ENCODE measurements at places on chromosomes 6 and 20.
A peak's percentile ranks its signal among the peaks of the same experiment; 100 is the strongest.

DNA sequence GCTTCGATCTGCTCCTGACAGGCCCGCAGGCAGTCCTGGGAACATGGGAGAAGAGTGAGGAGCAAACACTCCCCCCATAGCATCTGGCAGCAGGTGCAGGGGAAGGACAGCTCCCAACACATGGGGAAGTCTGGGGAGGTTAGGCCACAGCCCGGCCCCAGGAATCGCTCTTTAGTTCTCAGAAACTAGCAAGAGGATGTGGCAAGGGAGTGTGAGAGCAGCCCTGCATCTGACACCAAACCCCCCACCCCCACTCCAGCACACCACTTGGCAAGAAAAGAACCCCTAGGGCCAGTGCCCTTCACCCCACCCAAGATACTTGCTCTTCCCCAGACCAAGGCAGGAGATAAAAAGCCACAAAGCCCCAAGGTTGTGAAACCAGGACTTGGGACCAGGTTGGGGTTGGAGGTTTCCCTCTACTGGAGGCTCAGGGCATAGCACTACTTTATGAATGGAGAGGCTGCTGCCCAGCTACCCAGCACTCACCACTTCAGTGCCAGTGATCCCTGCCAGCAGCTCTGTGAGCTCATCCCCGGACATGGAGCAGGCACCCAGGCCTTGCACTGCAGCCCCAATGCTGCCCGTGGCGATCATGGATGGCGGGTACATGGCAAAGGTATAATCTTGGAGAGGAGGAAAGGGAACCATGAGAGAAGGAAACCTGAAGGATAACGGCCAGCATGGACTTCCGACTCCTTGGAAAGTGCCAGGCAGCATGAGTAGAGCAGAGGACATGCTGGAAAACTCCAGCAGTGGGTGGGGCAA, 5.4 kb downstream of the CCND3 start:
- no peak for DNase-seq

DNA sequence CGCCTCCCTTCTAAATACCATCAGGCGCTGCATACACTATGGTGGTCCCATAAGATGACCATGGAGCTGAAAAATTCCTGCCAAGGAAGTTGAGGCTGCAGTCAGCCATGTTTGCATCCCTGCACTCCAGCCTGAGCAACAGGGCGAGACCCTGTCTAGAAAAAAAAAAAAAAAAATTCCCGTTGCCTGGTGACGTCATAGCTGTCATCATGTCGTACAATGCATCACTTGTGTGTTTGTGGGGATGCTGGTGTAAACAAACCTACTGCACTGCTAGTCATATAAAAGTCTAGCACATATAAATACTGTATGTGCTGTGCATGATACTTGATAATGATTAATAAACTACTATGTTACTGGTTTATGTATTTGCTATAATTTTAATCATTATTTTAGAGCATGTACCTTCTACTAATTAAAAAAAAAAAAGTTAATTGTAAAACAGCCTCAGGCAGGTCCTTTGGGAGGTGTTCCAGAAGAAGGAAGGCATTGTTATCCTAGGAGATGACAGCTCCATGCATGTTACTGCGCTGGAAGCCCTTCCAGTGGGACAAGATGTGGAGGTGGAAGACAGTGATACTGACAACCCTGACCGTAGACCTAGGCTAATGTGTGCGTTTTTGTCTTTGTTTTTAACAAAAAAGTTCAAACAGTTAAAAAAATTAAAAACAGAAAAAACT, 132.6 kb downstream of the BANF2 start:
- no peak for DNase-seq

DNA sequence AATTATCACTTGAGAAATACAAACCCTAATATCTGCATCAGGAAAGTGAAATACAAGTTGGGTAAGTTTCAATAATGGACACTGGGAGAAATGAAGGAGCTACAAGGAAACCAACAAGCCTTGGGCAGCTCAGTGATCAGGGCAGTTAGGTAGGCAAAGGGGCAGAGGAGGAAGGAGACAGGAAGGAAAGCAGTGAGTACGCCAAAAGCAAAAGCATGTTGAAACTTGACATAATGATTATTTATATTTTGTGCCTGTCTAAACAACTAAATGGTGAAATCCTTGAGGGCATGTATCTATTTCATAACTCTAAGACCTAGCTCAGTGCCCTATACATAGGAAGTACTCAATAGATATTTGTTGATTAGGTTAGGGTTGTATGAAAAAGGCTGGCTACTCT, 23.3 kb downstream of the PXT1 start:
- no peak for DNase-seq

DNA sequence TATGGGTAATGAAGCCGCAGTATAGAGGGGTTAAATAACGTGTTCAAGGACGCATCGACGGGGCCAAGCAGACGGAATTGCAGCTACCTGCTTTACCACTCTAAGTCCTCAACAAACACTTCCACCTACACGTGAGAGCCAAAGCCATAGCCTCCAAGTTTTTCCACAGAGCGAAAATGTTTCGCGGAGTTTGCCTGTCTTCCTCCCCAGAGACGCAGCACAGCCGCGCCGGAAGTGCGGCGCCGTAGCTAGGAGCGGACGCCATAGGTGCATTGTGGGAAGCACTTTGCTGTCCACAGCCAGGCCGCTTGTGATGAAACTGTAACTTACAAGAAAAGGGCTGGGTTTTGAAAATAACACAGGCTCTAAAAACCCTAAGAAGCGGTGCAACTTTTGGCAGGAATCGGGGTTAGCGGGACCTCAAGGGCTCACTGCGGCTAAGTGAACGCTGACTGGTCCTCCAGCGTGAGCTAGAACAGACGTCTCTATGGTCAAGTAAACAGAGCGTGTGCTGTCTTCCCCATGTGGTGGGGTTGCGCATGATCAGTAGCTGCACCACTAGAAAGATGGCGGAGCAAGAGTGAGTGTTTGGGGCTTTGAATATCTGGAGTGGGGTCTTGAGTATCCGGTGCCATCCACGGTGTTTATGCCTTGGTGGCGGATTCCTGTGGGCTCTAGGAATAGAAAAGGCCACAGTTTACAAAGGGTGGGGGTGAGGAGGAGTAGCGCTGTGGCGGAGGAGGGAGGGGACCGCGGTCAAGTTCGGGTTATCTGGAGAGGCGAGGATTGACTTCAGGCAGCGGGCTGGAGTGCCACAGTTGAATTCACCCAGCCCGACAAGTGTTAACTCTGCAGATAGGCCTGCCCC, at the start of gene RPL7L1:
Gene RPL7L1 (plus strand): TSS at position 245 of the 868 bp plus-strand sequence. CDS start 295 bp downstream, at position 540.
- DNase-seq = peak; percentile 67

- no peak for DNase-seq
Observed at GRCh38 chr6:15255909-15256395, 10.1 kb downstream of the JARID2 start.

GRCh38 chr6:5034328-5034727, 30.5 kb upstream of the RPP40 start:
- DNase-seq = no peak

DNA sequence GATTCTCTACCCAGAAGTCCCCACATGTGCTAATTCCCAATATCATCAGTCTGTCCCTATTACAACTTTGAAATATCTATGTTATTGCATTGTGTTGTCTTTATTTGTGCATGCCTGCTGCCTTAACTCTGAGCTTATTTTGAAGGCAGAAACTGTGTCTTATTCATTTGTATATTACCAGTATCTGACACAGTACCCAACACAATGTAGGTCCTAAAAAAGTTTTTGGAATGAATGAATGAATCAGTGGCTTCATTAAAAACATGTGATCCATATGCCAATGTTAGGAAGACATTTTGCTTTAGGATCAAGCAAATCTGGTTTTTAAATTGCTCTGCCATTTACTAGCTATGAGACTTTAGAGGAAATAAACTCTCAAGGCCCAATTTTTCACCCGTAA, 420.4 kb downstream of the CBLN4 start:
- DNase-seq = no peak

GRCh38 chr6:142167486-142167885, 20.4 kb downstream of the VTA1 start:
- DNase-seq = no peak

- DNase-seq = no peak
Observed at GRCh38 chr20:16189371-16189770, 383.9 kb downstream of the KIF16B start.

GRCh38 chr6:25537349-25538018, 114.5 kb upstream of the SCGN start:
- no peak for DNase-seq

GRCh38 chr20:46552460-46553420, 2.3 kb upstream of the OCSTAMP start:
- no peak for DNase-seq

DNA sequence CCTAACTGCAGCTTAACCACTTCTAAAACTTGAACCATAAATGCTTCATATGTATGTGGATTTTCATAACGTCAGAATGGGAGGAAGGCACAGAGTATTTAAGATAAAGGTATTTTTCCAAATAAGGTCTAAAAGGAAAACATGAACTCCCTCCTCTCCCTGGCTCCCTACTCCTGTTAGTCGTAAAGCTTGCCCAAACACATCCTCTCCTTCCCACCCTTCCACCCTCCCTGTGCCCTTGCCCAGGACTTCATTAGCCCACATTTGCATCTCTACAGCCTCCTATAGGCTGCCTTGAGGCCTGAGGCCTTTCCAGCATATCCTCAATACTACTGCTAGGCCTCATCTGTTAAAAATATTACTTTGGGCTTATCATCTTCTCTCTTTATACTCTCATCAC, 17.1 kb upstream of the SMIM13 start:
- DNase-seq = no peak

GRCh38 chr6:118171852-118172251, 264.8 kb downstream of the SLC35F1 start:
- DNase-seq = no peak

DNA sequence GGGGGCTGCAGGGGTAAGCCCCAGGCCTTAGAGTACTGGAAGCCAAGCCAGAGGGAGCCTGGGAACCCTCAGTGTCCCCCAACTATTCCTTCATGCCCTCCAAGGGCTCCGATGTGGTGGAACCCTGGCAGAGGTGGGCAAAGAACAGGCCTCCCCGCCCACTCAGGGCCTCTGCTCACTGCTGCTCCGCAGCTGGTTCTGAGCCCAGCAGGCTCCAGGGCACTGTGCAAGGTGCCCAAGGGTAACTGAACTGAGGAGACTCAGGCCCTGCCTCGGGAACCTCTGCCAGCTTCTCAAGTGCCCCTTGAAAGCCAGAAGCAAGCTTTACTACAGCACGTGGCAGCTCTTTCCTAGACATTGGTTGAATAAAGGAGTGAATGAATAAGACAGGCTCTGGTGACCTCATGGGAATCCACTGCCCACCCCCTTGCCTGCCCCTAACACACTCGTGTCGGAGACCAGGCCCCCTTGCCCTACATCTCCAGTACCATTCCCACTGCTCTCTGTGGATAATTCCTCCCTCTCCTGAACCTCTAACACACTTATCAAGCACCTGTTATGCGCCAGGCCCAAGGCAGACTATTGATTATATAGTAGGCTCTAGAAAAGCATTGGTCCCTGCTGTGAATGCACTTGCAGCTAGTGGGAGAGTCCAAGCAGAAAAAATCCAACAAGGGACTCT, 55.0 kb downstream of the TOX2 start:
- DNase-seq = no peak

GRCh38 chr6:43786664-43787329, 16.8 kb downstream of the VEGFA start:
- DNase-seq = no peak

- no peak for DNase-seq
Observed at GRCh38 chr20:32971703-32972161, 32.5 kb downstream of the SUN5 start.

GRCh38 chr20:61895016-61895415, 170.7 kb downstream of the TAF4 start:
- DNase-seq = no peak

DNA sequence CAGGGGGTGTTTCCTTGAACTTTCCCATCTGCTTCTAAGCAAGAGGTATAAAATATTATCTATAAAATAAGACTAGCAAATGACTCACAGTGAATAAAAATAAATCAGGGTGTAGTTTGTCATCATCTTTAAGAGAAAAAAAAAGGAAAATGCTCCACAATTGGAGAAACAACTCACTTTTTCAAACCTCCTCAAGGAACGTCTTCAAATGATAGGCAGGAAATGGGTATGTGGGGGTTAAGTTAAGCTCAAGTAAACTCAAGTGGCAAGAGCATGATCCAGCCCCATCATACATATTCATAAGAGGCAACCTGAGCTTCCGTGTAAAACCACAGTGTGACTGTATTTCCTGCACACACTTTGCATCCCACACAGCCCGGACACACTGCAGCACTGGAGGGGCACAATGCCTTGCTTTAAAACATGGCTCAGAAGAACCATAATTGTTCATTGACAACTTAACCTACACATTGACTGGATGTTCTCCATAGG, 58.5 kb upstream of the CEP85L start:
- DNase-seq = no peak

DNA sequence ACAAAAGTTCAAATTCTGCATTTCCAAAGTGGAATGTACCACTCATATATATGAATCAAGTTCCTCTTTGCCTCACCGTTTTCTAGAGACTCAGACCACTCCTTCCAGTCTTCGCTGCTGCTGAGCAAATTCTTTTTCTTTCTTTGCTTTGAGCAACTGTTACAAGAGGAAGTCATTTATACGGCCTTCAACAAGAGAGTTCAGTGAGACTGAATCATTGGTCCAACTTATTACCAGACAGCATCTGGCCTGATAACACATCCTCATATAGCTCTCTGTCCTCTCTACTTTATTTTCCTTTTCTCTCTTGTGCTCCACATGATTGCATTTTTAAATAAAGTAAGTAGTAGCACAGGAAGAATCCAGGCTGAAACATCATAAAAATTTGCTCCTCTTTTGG, 652.7 kb downstream of the PHF3 start:
- DNase-seq = no peak

DNA sequence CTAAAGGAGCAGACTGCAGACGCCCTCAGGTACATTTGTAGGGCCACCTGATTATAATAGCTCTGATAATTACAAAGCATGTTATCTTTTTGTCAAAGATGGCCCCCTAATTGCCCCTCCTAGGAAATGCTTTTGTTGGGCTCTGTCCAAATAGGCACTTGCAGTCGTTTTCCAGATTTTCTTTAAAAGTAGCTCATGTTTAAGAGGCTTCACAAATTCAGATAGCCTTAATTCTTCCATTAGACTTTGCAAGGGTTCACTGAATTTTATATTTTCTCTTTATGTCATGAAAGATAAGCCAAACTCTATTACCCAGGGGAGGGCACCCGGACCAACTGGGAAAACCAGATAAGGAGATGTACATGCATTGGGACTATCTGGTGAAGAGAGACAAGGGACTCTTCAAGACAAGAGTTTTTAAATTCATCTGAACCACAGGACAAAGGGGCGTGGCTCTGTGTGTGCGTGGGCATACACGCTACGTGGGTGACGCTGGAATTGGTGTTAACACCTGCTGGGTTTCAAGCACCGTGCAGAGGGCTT, 95.6 kb downstream of the TOX2 start:
- DNase-seq = no peak

GRCh38 chr6:50998905-50999304, 180.2 kb downstream of the TFAP2B start:
- no peak for DNase-seq
